ENCODE measurements at places on chromosomes 7 and 10.
A peak's percentile ranks its signal among the peaks of the same experiment; 100 is the strongest.

GRCh38 chr10:108905821-108906220 is 1017.5 kb downstream of the XPNPEP1 start:
- DNase-seq: no peak

DNA sequence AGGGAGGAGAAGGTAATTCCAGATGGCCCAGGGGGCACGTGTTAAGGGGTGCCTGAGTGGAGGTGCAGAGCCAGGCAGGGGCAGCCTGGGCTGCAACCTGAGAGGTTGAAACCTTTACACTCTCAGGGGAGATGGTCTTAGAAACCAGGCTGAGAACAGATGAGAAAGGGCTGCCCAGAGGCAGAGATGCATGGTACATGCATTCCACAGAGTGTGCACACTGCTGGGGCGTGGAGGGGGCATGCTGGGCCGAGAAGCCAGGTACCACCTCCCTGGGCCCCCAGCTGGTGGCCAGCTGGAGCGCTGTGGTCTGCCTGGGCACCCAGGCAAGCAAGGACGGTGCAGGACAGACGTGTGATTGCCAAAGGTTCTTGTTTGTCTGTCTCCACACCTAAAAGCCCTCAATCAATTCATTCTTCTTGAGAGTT is 14.1 kb upstream of the CSGALNACT2 start:
- no peak for DNase-seq

- DNase-seq: no peak
These were observed 3.4 kb downstream of the BAG3 start for GRCh38 chr10:119654540-119654939.

GRCh38 chr7:31478721-31479120 is 35.2 kb upstream of the ITPRID1 start:
- no peak for DNase-seq

- no peak for DNase-seq
These were observed 261.7 kb downstream of the GALNT17 start for GRCh38 chr7:71393661-71394060.

DNA sequence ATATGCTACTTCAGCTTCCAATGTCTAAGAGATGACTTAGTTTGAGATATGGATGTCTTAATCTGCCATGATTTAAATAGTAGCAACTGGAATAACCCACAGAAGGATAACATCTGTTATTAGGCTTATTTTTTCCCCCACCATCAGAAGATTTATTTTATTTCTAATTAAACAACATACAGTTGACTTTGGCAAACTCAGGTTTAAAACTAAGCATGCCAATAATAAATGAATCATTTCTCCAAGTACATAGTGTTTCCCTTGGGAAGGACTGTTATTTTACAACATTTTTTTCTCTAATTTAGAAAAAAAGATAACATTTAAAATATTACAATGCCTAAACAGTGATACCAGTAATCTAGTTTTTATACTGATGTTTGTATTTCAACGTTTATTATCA is 58.4 kb downstream of the SFTPD start:
- no peak for DNase-seq

- no peak for DNase-seq
These were observed 23.9 kb upstream of the DNAJB6 start for GRCh38 chr7:157312941-157313340.

DNA sequence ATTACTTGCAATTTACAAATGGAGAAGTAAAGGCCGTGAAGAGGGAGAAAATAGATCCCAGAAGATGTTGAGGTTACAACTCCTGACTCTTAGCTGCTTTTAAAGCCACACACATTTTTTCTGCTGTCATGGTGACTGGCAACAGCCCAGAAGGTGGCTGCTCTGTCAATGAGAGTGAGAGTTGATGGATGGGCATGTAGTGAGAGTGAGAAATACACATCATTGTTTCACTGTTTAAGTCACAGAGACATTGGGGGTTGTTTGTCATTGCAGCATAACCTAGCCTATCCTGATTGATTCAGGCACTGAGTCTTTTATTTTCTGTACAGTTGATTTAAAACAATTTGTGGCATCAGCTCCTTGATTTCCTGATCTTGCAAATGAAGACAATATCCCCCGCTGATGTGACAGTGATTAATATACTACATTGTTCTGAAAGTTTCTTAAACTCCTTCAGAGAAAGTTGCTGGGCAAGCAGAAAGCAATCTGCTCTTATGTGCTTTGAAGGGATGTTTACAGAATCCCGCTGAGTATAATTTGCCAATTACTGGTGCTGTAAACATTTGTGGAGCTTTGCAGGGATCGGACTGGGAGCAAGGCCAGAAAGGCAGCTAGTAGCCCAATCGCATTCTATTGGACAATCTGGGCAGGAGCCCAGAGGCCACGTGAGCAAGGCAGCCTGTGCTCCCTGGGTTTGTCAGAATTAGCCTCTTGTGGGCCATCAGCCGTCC is 229.6 kb downstream of the PRPF18 start:
- DNase-seq: peak; percentile 41

GRCh38 chr10:69486922-69487730 is 35.9 kb downstream of the TSPAN15 start:
- DNase-seq: no peak

DNA sequence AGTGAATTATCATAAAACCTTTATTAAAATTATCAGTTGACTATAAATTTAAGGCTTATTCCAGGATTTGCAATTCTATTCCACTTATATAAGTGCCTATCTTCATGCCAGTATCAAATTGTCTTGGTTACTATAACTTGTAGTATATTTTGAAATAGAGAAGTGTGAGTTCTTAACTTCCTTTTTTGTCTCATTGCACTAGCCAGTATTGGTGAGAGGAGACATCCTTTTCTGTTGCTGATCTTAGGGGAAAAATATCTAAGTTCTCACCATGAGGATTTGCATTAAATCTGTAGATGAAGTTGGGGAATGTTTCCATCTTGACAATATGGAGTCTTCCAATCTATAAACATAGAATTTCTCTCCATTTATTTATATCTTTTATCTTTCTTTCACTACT is 104.2 kb upstream of the MKI67 start:
- DNase-seq: no peak

DNA sequence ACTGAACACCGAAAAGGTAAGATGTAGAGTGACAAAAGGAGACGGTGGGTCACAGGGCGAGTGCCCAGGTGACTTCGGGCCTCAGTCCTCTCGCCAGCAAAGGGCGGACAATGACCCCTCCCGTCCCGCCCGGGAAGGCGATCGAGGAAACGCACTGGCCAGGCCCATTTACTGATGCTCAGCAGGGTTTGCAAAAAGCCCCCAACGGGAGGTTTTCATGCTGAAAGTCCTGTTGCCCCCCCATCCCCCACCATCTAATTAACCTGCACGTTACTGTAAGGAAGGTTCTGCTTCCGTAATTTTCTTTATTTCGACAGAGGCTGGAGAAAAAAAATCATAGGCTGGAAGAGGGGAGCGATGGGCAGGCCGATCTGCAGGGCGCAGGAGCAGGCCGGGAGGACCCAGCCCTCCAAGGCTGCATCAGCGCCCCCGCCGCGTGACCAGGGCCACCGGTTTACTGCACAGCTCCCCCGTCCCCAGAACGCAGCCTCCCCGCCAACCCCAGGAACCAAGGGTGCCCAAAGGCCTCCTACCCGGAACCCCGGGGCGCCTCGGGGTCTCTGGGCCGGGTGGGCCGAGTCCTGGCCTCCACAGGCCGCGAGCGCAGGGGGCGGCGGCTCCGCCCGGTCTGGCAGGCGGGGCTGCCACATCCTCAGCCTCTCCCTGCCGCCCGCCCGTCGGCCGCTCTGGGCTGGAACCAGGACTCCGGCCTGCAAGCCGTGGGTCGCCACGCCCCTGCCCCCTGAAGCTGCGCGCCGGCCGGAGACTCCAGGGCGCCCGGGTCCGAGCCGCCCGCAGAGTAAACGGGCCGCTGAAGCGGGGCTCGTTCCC is 613 bp downstream of the OAT start:
- DNase-seq: peak; percentile 73

DNA sequence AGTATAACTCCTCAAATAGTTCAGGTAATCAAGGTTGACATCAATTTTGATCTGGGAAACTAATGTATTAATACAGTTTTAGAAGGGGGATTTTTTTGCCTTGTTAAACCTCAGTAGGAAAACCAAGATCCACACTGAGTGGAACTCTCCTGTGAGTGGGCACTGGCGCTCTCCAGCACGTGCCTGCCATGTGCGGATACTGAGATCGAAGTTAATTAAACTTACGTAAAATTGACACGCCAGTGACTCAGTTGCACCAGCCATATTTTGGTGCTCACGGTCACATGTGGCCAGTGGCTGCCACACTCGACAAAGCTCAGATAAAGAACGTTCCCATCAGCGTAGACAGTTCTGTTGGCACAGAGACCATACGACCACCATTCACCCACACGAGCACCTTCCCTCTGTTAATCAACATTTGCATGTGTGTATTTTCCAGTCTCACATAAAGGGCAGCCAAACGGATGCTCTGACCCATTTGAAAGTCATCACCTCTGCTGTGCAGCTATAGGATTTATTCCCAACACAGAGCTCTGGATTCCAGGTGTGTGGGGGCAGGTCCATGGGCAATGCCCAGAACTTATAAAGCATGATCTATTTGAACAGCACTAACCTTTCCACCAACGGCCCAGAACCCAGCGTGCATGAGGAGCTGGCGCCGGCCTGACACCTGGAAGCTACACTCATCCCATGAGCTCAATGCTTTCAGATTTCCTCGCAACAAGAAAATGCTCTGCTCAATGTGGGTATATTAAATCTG is 77.7 kb downstream of the VIPR2 start:
- no peak for DNase-seq

DNA sequence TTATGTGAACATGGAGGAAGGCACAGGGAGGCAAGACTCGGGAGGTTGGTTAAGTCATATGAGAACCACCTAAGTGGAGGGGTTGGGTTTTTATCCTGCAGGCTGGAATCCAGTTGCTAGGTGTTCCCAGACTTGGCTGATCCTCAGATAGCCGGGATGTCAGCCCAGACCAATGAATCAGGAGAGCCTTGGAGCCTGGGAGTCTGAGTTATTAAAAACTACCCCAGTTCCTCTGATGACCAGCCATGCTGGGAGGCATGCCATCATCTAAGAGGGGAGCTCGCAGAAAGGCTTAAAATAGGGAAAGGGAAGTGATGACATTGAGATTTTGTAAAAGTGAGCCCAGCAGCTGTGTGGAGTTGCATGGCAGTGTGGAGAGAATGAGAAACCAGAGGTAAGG is 238.1 kb downstream of the ZNF248 start:
- DNase-seq: no peak

GRCh38 chr10:63352976-63353375 is 112.8 kb downstream of the JMJD1C start:
- no peak for DNase-seq

DNA sequence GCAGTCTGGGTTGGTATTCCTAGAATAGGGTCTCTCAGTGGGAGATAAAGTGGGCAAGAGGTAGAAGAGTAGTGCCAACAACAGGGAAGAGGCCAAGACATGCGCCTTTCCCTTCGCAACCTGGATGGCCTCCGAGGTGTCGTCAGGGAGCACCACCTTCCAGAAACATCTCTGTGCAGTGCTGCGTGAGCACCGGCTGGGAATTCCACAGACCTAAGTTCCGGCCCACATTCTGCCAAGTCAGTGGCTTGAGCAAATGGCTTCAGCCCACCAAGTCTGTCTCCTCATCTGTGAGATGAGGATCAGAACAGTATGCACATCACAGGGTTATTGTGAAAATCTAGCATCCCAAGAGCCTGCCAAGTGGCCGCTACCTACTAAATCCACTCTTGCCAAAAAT is 40.6 kb downstream of the CCDC3 start:
- DNase-seq: no peak

DNA sequence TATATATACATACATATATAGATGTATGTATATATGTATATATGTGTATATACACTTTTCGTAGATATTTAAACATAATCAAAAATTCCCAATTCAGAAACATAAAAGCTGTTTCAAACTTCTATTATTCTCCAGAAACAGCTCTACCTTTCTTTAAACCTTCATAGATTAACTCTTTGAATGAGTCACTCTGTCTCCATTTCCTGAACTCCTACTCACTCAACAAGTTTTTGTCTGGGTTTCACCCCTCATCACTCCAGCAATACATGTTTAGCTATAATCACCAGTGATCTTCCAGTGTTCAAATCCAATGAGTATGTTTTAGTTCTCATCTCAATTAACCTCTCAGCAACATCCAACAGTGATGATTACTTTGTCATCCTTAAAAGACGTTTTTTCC is 9.6 kb downstream of the DGKB start:
- no peak for DNase-seq

DNA sequence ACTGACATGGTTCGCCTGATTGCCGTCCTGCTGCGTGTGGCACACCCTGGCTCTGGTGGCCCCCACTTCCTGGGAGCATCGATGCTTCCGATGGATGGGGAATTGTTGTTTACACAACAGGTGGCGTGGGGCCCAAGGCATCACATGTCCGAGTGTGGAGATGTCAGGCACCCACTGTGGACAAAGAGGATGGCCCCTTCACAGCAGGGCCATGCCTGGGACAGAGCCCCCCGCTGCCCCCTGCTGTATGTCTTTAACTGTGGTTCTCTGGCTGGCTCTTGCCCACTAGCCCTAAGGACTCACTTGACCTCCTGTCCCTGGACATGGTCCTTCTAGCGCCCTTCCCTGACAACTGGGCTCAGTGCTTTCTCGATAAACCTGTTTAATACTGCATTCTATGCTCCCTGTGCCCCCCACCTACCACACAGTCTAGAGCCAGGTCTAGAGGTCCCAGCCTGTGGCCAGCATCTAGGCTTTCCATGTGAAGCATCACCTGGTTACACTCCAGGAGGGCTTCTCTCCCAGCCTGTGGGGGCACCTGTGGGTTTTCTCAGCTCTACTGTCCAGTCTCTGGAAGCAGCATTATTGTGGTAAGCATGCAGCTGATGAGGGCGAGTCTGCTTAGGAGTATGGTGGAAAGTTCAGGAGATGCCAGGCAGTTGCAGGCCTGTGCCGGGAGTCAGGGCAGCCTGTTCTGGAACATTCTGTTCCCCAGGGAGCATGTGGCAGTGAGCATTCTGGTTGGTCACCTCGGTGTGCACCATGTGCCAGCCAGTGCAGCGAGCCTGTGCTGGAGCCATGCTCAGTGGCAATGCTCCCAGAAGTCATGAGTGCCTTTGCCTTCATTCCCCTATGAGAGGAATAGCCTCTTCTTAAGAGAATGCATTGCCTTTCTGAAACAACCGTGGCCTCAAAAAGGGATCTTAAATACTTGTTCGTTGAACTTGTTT is 10.4 kb downstream of the ADCY1 start:
- DNase-seq: no peak

DNA sequence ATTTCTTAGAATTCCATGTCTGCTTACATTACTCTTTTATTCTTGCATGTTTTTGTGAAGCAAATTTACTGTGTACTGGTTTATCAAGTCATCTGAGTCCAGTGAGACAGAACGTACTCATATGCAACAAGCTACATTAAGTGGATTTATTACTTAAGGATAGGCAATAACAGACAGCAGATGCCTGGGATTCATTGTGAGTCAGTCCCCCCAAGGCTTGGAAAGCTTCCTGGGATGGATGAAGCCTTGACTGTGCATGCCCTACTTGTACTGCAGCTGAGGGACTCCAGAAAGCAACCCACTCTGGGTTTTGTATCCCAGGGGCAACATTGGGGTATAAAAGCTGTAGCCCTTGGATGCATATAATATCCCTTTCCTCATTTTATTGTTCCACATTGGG is 113.4 kb upstream of the RAB18 start:
- DNase-seq: no peak

Measured in small intestine (tissue), 16 donors.